ENCODE measurements at places on chromosomes 6 and 20.

- DNase-seq, result no peak
These were observed 129.4 kb downstream of the IBTK start for GRCh38 chr6:82118150-82118562.

DNA sequence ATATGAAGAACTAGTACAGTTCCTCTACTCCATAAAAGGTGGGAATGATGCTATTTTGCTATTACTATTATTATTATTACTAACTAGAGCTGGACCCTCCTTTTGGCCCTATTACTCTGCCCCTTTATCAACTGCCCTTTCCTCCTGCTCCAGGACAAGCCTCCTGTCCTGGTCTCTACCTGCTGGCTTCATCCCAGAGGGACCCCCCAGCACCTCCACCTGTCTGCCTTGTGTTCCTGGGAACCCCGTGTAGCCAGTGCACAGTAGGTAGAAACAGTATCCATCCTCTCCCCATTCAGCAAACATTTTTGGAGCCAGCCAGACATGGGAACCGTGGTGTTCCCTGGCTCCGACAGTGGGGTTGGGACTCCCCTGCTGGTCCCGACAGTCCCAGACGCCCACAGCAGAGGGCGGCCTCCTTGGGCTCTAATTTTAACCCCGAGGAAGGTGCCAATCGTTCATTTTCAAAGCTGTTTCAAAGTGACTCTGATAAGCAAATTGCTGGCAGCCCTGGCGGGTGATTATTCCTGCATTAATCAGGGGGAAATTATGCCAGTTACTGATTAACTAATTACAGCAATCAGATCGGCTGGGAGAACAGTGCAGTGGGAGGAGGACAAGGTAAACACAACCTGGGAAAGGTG is 44.2 kb upstream of the MDGA1 start:
- DNase-seq, result no peak

DNA sequence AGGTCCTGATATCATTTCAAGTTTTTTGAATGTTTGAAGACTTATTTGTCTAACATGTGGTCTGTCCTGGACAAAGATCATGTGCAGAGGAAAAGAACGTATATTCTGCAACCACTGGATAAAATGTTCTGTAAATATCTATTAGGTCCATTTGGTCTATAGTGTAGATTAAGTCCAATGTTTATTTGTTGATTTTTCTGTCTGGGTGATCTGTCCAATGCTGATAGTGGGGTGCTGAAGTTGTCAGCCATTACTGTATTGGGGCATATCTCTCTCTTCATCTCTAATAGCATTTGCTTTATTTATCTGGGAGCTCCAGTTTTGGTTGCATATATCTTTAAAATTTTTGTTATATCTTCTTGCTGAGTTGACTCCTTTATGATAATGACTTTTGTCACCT is 258.4 kb upstream of the CITED2 start:
- no peak for DNase-seq

GRCh38 chr6:140809694-140810101 is 1323.0 kb upstream of the GJE1 start:
- no peak for DNase-seq

DNA sequence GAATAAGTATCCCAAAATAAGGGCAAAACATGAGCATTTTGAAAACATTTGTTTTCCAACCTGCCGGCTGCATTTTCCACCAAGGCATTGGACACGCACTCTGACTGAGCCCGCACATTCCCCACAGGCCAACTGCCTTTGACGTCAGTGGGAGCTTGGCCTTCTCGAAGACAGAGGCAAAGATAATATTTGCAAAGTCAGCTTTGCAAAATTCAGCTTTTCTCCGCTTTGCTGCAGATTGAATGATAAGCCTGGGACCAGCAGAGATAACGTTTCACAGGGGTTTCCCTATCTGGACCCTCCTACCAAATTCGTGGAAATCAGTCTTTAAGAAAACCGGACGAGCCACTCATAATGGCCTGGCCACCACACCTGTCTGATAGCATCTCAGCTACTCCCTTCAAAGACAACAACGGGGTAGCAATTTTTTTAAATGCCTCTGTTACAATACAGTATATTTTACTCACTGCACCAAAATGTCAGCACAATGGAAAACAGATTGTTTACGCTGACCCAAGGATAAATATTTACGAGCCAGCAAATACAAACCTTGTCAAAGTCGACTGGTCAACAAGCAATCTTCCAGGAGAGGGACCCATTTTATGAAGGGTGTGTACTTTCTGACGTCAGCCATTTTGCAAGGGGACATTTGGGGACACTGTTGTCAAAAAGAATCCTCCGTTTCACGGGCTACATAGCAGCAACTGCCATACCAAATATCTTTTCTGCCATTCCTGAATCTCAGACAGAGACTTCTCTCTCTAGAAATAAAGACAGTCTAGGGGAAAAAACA is 100.5 kb downstream of the TFAP2A start:
- DNase-seq, result no peak

DNA sequence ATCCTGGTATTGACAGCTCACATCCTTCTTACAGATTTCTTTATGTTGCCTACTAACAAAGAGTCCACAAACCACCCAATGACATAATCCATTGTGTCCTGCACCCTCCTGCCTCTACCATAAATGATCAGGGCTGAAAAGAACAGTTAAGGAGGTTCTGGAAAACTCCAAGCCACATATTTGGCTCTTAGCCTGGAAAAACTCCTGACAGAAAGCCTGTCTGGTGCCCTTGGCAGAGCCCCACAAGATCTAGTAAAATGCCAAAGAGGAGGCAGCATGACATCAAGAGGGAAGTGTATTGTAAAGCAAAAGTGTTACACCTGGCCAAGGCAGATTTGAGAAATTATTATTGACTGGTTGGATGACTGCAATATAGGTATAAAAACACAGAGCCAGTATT is 126.4 kb upstream of the VGLL2 start:
- DNase-seq, result no peak

All from HFF-Myc (cell line).